ENCODE measurements at places on chromosomes 4 and X.
A peak's percentile ranks its signal among the peaks of the same experiment; 100 is the strongest.

GRCh38 chrX:54721424-54721823 lies 76.6 kb downstream of the ITIH6 start:
- no peak for DNase-seq

- DNase-seq = peak; percentile 31
Observed at GRCh38 chr4:173318648-173319211, 15.4 kb downstream of the HMGB2 start.

GRCh38 chr4:159144112-159144694 lies 41.3 kb downstream of the RAPGEF2 start:
- DNase-seq = no peak

- no peak for DNase-seq
Observed at GRCh38 chrX:154988719-154989118, 33.8 kb downstream of the F8 start.

GRCh38 chr4:93317561-93317960 lies 511.0 kb upstream of the ATOH1 start:
- DNase-seq = no peak

DNA sequence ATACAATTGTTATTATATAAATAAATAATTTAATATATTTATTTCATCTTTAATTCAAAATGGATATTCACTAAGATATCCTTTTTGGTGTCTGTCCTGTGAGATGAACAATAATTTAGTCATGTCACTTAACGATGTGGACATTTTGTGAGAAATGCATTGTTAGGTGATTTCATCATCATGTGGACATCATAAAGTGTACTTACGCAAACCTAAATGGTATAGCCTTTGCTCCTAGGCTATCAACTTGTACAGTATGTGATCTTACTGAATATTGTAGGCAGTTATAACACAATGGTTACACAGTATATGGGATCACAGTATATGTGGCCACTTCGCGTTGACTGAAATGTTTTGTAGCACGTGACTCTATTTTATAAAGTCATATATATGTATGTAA lies 20.2 kb upstream of the CHRNA9 start:
- DNase-seq = no peak

GRCh38 chrX:68727696-68728095 lies 80.2 kb downstream of the STARD8 start:
- no peak for DNase-seq

- peak; percentile 37 for DNase-seq
Observed at GRCh38 chrX:111823128-111823527, 52.9 kb upstream of the TRPC5OS start.

DNA sequence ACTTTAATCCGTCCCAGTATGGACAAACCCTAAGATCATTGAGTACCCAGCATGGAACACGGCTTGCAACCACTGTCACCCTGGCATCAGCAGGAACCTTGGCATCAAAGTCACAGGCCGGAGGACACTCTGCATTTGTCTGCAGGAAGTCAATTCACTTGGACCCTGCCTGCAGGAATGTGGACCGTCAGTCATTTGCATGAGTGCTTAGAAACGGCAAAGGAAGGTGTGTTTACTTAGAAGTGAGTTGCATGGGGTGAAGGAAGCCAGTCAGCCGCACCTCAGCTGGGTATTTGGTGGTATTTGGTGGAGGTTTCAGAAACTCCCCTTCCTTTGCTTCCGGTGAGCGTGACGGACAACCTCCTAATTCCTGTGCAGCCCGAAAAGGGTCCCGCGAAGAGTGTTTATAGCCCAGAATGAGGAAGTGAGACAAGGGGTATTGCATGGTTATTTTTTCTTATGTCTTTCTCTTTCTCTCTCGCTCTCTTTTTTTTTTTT lies 15.5 kb downstream of the P2RY8 start:
- no peak for DNase-seq

DNA sequence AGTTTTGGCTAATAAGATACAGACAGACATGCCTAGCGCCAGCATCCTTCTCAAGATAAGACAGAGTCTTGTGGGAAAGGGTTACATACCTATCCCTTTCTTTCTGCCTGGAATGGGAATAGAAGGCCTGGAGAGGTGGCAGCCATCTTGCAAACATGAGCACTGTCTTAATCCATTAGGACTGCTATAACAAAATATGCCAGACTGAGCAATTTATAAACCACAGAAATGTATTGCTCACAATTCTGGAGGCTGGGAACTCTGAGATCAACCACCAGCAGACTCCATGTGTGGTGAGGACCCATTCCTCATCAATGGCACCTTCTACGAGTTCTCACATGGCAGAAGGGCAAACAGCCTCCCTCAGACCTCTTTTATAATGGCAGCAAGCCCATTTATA lies 26.5 kb upstream of the NEIL3 start:
- DNase-seq = no peak

GRCh38 chrX:7133050-7133440 lies 14.5 kb upstream of the STS start:
- DNase-seq = no peak

DNA sequence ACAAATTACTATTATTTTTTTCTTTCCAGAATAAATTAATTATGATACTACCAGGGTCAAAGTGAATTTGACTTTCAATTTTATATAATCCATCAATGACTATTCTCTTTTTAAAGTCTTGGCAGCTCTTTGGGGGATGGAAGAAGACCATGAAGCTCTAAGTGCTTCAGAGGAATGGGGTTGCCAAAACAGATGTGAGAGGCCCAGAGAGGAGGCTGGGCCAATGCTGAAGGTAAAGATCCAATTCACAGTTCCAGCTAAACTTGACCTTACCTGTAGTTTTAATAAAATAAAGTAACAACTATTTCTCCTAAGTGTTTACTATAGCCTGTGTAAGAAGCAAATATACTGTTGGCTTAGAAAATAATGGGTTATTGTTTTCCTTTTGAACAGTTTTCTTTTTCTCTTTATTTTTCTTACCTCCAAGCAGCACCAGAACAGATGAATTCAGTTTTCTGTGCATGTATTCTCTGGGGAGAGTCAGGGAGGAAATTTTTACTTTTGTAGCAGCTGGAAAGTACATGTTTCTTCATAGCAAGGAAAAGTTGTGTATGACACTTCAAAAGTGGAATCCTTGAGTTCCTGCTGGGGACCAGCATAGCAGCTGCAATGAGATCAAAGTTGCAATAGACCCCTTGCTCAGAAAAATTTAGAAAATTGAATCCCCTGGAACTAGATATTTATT lies 104.9 kb downstream of the CEP44 start:
- no peak for DNase-seq

- peak; percentile 10 for DNase-seq
Observed at GRCh38 chr4:96352051-96352517, 512.2 kb downstream of the PDHA2 start.

Data from retina (tissue), 1 donor.